ENCODE measurements at places on chromosomes 7 and 10.

DNA sequence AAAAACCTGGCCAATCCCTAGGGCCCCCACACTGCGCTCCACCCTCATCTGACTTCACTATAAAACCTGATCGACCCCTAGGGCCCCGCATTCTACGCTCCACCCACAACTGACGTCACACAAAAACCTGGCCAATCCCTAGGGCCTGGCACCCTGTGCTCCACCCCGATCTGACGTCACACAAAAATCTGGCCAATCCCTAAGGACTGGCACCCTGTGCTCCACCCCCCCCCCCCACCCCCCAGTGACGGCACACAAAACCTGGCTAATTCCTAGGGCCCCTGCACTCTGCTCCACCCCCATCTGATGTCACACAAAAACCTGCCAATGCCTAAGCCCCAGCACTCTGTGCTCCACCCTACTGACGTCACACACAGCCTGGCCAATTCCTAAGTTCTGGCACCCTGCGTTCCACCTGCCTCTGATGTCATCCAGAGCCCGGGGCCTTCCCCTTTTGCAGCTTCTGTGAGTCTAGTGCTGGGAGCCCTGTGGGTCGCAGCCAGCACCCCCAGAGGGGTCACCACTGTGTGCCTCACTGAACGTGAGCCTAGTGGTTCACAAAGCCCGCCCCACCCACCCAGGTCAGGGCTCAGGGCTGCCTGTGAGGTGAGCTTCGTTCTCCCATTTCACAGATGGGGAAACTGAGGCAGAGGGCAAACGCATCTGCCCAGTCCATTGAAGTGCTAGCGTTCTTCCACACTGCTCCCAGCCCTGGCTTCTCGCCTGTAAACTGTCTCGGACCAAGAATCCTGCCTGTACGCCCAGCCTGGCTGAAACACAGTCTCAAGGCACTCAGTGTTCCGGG, 40.6 kb downstream of the MICALL2 start:
- no peak for DNase-seq

- DNase-seq: no peak
Observed at GRCh38 chr7:128708824-128709223, 30.3 kb upstream of the CALU start.

- DNase-seq: no peak
Observed at GRCh38 chr10:98106531-98106930, 27.9 kb upstream of the R3HCC1L start.

DNA sequence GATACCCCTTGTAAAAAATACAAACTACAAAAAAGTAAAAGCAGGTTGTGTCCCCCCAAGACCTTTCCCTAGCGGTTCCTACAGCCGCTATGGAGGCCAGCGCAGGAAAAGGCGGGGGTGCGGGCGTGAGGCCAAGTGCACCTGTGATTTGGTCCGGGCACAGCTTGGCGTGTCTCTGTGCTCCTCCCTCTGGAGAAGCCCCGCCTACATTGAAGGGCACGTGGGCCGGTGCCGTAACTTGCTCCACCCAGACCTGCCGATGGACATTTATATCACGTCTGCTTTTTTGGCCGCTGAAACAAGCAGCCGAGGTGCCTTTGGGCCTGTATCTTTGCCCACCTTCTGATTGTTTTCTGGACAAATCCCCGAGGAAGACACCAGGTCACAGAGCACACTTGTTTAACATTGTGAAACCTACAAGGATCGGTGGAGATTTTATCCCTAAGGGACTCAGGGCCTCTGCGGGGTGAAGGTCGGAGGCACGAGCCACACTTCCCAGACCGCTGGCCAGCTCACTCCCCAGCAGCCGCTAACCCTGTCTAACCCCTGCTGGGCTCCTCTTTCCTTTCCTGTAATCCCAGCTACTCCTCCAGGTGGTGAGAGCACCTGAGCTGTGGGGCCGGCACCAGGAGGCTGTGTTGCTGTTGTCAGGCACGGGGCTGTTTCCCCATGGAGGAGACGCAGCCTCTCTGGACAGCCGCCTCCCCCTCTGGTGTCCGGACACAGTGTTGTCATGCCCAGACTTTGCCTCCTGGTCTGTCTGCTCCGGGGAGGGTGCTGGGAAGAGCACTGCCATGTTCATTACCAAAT, 18.8 kb upstream of the INPP5A start:
- no peak for DNase-seq

DNA sequence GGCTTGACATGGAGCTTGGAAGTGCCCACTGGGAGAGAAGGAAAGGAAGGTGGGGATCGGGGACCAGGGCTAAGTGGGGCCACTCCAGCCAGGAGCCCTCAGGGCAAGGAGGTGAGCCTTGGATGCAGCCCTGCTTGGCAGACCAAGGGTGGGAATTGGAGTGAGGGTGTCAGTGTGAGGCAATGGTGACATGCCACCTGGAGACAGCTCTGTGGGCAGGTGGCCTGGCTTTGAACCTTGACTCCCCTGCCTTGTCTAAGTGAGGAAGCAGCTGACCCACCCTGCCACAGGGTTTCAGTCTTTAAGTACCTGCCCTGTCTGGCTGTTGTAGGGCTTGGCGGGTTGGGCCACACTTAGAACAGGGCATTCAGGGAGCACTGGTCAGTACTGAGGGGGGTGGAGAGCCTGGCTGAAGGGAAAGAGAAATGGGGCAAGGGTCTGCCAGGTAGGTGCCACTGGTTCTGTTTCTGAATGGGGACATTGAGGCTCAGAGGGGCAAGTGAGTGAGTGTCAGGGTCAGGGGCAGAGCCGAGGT, 4.8 kb downstream of the RAMP3 start:
- no peak for DNase-seq
